ENCODE measurements at places on chromosomes 6 and 20. TPM values are rescaled to one million over a fixed set of nuclear protein-coding genes. Genes with fewer than 3 reads are reported as not detected.

Gene FRS3
- total RNA-seq, result 5.2 TPM

Gene SAMHD1
- 50.2 TPM for total RNA-seq

Gene SFTA2
- not detected for total RNA-seq

Gene GTSF1L
- total RNA-seq, result not detected

Gene SULF2
- total RNA-seq, result 1.4 TPM

Gene CTAGE9
- total RNA-seq, result not detected

Gene SEL1L2
- not detected for total RNA-seq

Gene TAGAP
- 29.9 TPM for total RNA-seq

Gene ADGRF4
- total RNA-seq, result not detected

Gene FOXQ1
- not detected for total RNA-seq

Gene BACH2
- 48.7 TPM for total RNA-seq

Gene GPR63
- 0.41 TPM for total RNA-seq

Gene OXT
- not detected for total RNA-seq

Gene PIGU
- 13.2 TPM for total RNA-seq

Gene CYP24A1
- total RNA-seq, result not detected

Gene RNASET2
- total RNA-seq, result 45.2 TPM

Gene LAMA5
- 0.36 TPM for total RNA-seq

Gene ANKRD66
- not detected for total RNA-seq

Gene CST4
- total RNA-seq, result not detected

Gene MOG
- not detected for total RNA-seq

Gene NMBR
- total RNA-seq, result not detected

Gene OPRM1
- total RNA-seq, result not detected

Gene SNAP25
- 0.12 TPM for total RNA-seq

Gene CLPSL2
- not detected for total RNA-seq

Gene TP53TG5
- 0.16 TPM for total RNA-seq

Gene SKIC2
- 115 TPM for total RNA-seq

Gene OR12D3
- total RNA-seq, result not detected

Gene SLC22A23
- total RNA-seq, result 0.27 TPM

Gene PRICKLE4
- not detected for total RNA-seq

Gene BPIFB4
- total RNA-seq, result not detected

All from activated naive CD4-positive, alpha-beta T cell treated with anti-CD3 and anti-CD28 coated beads, Interleukin-2, amount 50 U/mL, for 72 hours (primary cell).